ENCODE measurements at places on chromosomes 1 and 21.
A peak's percentile ranks its signal among the peaks of the same experiment; 100 is the strongest.

- DNase-seq, result peak; percentile 96
Observed at GRCh38 chr1:209839875-209840546, 12.2 kb downstream of the UTP25 start.

DNA sequence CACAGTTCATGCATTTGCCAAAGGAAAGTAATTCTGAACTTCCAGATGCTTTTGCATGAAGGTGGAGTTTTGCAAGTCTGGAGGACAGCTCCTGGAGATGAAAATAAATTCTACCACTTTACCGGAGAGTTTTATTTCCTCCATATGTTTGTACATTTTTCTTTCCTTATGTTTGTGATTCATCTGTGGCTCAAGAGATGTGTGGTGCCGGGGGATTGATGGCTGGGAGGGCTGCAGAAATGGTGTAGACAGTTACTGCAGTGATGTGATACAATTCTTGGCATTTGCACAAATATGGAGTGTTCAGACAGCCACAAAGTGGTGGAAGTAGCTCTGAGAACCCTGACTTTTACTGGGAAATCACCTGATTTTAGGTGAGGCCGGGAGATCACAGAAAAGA, 58.5 kb upstream of the ASB17 start:
- DNase-seq, result no peak

DNA sequence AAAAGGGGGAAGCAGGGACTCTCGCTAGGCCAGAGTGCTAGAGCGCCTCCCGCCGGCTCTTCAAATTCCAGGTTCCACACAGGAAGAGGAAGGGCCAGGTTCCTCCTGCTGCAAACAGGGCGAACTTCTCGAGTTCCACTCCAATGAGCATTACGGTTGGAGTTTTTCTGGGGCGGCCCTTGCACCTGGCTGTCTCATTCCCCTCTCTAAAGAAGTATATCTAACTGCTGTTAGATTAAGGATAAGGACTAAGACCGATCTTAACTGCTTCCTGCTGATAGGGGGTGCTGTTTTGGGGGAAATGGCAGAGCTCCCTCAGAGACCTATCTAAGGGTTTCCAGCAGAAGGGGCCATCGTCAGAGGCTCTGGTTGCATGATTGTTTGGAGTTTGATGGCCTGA, 138.0 kb downstream of the RABGAP1L start:
- no peak for DNase-seq

GRCh38 chr1:182761396-182762395, 27.9 kb upstream of the NPL start:
- peak; percentile 63 for DNase-seq

- no peak for DNase-seq
Observed at GRCh38 chr1:71836904-71837303, 445.4 kb downstream of the NEGR1 start.

- DNase-seq, result no peak
Observed at GRCh38 chr1:203276916-203277545, 28.3 kb upstream of the BTG2 start.

DNA sequence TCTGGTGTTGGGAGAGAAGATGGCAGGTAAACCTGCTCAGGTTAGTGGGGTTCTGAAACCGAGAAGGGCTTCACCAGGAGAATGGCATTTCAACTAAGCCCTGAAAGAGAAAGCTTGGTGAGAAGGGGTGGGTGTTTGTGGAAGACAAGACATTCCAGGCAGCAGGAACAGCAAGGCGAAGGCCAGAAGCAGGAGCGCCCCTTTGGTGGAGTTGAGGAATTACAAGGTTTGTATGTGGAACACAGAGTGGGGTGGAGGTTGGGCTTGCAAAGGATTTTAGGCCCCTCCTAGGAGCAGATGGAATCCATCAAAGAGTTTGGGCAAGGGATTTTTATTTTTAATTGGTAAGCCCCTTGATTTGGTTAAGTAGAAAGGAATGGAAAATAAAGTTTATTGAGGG, 24.8 kb upstream of the ELOA start:
- DNase-seq, result peak; percentile 52

DNA sequence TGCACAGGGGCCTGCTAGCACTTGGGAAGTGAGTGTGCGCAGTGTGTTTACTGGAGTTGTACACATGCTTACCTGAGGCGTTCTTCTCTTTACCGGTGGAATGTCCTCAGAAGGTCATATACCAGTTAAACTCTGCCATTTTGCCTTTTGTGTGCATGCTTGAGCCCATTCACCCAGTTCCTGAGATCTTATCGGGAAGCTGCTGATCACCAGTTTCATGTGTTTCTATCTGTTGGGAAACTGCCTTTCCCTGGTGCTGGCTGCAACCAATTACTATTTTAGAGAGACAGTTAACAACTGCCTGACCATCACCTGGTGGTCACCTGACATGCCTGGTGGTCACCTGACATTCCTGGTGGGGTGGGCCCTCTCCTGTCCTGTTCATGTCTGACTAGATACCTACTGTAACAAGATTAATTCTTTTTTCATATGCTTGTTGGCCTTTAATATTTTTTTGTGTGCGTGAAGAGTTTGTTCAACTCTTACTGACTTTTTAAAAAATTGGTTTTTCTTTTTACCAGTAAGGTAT, 137.0 kb downstream of the RASAL2 start:
- no peak for DNase-seq

GRCh38 chr1:178019622-178020021, 49.8 kb upstream of the SEC16B start:
- peak; percentile 38 for DNase-seq

DNA sequence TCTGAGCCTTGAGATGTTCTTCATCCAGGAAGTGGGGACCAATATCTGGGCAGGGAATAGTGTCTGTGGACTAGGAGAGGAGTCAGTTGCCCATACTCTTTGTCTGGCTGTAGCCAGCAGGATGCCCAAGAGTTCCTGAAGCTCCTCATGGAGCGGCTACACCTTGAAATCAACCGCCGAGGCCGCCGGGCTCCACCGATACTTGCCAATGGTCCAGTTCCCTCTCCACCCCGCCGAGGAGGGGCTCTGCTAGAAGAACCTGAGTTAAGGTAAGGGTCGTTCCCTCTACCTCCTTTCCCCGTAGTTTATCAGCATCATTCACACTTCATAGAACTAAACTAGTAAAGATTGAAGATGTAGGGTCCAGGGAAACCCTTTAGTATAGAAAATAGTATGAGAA, 3.4 kb upstream of the PPOX start:
- no peak for DNase-seq

GRCh38 chr1:113692824-113693431, 66.4 kb downstream of the PHTF1 start:
- no peak for DNase-seq

GRCh38 chr1:21732664-21733063, 50.3 kb downstream of the USP48 start:
- DNase-seq, result no peak

GRCh38 chr21:40687625-40688024, 159.3 kb downstream of the DSCAM start:
- no peak for DNase-seq

GRCh38 chr1:113534130-113534817, 144.0 kb downstream of the MAGI3 start:
- DNase-seq, result peak; percentile 84

- DNase-seq, result no peak
Observed at GRCh38 chr1:67189953-67190352, 23.7 kb downstream of the IL23R start.

GRCh38 chr21:35400233-35400939, 351.3 kb upstream of the RUNX1 start:
- DNase-seq, result peak; percentile 88

DNA sequence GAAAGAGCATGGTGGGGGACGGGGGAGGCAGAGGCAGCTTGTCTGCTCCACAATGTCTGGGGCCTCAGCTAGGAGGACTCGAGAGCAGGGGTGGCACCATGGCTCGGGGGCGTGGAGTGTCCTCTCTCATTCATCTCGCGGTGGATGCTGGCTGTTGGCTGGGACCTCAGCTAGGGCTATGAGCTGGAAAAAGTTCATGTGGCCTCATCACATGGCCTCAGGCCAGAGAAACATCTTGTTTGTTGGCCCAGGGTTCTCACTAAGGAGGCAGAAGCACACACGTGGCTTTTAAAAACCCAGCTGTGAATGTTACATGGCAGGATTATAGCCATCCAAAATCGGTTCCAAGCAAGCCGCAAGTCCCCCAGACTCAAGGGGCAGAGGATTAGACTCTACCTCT, 6.2 kb upstream of the CENPS start:
- no peak for DNase-seq

GRCh38 chr1:4657960-4658541, 3.6 kb downstream of the AJAP1 start:
- DNase-seq, result no peak

GRCh38 chr1:23392125-23392855, 22.7 kb upstream of the ZNF436 start:
- DNase-seq, result no peak

GRCh38 chr1:159817276-159818041, 9.2 kb upstream of the SLAMF8 start:
- DNase-seq, result peak; percentile 87

DNA sequence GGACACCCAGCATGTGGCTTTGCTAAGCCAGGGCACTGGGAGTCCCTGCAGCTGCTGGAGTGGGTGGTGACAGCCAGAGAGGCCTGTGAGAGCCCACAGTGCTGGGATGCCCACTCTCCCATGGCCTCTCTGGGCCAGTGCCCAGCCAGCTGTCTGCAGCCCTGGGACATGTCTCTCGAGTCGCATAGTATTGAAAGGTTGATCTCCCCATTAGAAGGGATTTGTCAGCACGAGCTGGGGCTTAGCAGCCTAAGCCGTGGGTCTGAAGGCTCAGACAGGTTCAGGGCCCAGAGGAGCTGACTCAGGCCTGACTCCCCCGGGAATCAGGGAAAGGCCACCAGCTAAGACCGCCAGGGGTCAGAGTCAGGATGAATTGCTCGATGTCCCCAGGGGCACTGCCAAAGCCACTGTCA, 53.5 kb downstream of the FOXD2 start:
- DNase-seq, result no peak

GRCh38 chr1:56202796-56203492, 376.4 kb downstream of the PLPP3 start:
- DNase-seq, result peak; percentile 9
